ENCODE measurements at places on chromosomes 1 and 21.

GRCh38 chr1:11012260-11013159, at the start of gene TARDBP:
Gene TARDBP, plus strand, starts transcription at chr1:11012654. Its CDS starts 1,074 bp downstream, at chr1:11013728.
- peak; percentile 88 for DNase-seq

DNA sequence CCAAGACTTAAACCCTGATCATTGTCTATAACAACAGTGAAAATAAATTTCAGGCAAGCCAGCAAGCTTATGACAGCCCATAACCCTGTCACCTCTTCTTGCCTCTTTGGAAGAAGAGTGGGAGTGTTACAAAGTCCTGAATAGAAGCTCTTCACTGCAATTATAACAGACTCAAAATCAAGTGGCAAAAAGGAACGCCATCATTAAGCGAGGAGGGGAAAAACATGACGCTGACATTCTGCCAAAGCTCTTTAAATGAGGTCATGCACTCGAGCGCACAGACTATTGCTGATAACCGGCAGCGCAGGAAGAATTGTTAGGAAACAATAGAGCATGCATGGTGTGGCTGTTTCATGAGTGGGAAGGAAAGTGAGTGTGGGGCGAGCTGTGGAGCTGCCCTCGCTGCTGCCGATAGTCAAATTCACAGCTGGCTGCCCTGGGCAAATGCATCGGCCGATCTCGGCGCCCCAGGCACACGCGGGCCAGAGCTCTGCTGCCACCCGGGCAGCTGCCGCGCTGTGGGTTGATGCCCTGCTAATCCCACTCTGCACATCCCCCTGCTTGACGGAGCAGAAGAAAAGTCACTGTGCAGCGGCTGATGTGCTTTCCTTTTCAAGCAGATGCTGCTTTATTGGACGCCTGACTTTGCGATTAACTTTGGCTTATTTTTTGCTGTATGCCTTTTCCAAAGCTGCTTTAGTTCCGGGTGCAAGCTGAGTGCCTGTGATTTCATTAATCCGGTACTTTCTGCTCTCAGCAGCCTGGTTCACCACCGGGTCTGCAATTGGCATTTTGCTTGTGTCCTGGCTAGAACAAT, 102.4 kb upstream of the ST6GALNAC5 start:
- DNase-seq, result no peak

GRCh38 chr21:46425041-46425440, 33.6 kb upstream of the DIP2A start:
- no peak for DNase-seq

DNA sequence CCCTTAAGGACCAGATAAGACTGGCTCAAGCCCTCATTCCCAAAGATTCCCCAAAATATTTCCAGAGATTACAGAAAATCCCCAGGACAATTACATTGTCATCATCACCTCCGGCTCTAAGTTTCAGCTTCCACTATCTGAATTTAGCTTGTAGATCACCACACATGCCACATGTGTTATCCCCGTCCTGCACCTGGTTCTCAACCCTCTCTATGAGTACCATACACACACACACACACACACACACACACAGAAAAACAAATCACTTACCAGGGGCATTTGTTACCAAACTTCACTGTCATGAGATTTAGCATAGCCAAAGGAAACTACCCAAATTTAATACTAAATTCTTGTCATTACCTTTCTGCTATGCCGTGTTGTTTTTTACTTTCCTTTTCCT, 15.4 kb upstream of the TSPAN1 start:
- no peak for DNase-seq

DNA sequence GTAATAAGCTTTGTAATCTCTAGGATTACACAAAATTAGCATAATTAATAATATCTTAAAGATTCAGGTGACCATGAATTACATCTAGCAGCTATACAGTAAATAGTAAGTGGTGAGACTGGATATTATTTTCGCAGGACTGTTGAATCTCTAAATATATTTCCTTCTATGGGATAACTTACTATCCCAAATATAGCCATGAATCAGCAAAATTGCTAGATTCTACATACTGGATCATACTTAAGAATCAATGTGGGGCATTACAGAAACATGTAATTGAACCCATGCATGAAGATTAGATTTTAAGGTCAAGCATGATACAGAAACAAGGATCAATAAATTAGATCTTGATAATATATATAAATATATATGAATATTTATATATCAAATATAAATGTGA, 1203.4 kb downstream of the BRINP3 start:
- DNase-seq, result no peak

Measured in right renal pelvis (tissue), 4 donors.